MG63 (cell line): ENCODE measurements at places on chromosomes 11 and 22.

- DNase-seq = no peak
These were observed 41.2 kb upstream of the LYVE1 start for GRCh38 chr11:10609636-10610035.

GRCh38 chr11:126581871-126582648 is 226.6 kb downstream of the ST3GAL4 start:
- DNase-seq = no peak

DNA sequence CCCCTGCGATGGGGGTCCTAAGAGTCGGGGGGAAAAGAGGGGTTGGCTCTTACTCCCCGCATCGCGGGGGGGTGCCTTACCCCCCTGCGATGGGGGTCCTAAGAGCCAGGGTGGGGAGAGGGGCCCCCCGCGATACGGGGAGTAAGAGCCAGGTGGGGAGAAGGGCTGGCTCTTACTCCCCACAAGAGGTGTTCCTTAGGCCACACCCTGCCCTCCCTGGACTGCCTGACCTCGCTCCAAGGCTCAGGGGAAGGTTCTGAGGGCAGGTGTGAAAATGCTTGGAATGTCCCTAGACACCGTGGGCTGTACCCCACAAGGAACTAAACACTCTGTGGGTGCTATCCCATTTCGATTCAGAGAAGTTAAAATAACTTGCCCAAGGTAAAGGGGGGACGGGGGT is 7.8 kb downstream of the UNC93B1 start:
- DNase-seq = no peak

- DNase-seq = no peak
These were observed 271.5 kb upstream of the PDGFD start for GRCh38 chr11:104435494-104435893.

GRCh38 chr11:72209101-72209500 is 7.5 kb upstream of the FOLR2 start:
- DNase-seq = no peak

DNA sequence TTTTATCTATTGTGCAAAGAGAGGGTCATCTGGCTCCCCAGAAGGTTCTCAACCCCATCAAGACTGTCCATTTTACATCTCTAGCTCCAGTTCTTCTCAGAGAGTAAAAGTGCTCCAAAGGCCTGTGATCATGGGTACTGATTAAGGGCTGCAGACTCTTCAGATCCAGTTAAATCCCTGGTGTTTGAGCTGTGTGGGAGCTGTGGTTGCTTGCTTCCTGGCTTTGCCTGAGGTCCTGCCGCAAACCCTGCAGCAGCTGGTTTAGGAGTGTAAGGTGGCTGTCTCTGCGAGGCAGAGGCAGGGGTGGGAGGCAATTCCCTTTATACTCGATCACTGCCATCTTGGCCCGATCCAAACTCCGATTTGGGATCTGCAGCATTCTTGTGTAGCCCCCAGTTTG is 1.2 kb downstream of the MRPL17 start:
- DNase-seq = no peak

GRCh38 chr11:32052215-32052614 is 38.7 kb upstream of the RCN1 start:
- DNase-seq = peak; percentile 11

- no peak for DNase-seq
These were observed 54.4 kb downstream of the ALX4 start for GRCh38 chr11:44255406-44256071.

- DNase-seq = no peak
These were observed 624 bp upstream of the DNAJB7 start for GRCh38 chr22:40862537-40862936.

GRCh38 chr11:44595964-44596381 is 30.5 kb downstream of the CD82 start:
- DNase-seq = peak; percentile 93

- DNase-seq = no peak
These were observed 186.8 kb downstream of the FAM181B start for GRCh38 chr11:82546661-82547557.

DNA sequence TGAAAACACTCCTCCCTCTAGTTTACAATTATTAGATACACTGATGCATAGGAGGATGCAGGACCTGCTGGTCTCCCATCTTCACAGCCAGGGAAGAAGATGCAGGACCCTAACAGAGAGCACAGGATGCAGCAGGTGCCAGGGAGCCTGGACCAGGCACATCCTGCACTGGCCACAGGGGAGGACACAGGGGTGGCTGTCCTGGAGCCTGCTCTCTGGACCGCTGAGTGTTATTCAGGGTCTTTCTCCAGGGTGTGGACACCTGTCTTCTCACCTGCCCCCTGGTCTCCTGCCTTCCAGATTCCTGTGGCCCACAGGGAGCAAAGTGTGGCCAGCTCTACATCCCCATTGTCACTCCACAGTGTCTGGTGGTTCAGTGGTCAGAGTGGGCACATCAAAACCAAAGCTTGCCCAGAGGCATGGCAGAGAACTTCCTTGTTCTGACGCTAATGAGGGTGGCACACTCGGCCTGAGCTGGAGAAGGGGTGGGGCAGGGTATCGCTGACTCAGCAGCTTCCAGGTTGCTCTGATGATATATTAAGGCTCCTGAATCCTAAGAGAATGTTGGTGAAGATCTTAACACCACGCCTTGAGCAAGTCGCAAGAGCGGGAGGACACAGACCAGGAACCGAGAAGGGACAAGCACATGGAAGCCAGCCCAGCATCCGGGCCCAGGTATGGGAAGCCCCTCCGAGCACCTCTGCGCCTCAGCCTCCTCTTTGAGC is at the start of gene APOBEC3A:
Gene APOBEC3A (plus strand): TSS at position 564 of the 725 bp plus-strand sequence. CDS start 83 bp downstream, at position 647.
- no peak for DNase-seq

- DNase-seq = no peak
These were observed 237.8 kb downstream of the NXPE2 start for GRCh38 chr11:114915871-114916805.

GRCh38 chr11:71563406-71563805 is 2.0 kb upstream of the KRTAP5-10 start:
- DNase-seq = peak; percentile 31

DNA sequence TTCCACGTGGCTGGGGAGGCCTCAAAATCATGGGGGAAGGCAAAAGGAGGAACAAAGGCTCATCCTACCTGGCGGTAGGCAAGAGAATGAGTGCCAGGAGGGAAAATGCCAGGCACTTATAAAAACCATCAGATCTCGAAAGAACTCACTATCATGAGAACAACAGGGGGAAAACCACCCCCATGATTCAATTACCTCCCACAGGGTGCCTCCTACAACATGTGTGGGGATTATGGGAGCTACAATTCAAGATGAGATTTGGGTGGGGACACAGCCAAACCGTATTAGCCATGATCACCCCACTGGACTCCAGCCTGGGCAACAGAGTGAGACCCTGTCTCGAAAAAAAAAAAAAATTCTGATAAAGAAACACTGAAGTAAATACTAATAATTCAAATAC is 87.1 kb downstream of the FCHSD2 start:
- DNase-seq = no peak

DNA sequence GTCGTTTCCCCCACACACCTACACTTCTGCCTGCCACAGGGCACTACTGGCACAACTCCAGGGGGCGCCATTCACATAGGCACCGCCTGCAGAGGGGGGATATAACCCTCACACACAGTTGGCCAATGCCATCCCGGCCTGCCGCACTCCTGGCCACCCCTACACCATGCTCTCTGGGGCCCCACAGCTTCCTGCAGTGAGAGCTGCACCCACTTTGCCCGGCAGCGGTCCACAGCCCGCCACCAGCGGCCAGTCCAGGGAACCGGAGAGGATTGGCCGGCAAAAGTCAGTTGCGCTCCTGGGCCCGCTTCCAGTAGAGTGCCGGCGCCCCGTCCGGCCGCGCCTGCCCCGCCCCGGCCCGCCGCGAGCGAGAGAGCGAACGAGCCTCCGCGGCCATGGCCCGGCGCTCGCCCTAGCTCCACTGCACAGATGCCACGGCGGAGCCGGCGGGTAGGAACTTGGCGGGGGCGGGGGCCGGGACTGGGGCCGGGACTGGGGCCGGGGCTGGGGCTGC is 25.6 kb upstream of the SUSD2 start:
- peak; percentile 84 for DNase-seq
